ENCODE measurements at places on chromosomes 5 and 9.

DNA sequence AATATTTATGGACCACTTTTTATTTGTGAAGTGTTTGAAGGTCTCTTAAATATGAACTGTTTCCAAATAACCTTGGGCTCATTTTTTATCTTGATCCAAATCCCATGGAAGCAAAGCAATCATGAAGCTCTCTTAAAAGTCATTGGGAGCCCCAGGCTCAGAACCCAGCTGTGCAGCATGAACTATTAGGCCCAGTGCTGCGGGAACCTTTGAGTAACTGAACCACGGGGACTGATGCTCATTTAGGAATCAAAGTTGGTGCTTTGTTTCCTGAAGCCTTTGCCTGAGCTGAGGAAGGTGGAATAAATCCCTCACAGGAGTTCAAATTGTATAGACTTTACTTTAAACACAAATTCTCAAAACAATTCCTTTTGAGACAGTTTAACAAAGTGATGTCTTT lies 27.8 kb downstream of the MAT2B start:
- no peak for DNase-seq

GRCh38 chr9:137303151-137303892 lies 1.3 kb upstream of the NRARP start:
- no peak for DNase-seq

DNA sequence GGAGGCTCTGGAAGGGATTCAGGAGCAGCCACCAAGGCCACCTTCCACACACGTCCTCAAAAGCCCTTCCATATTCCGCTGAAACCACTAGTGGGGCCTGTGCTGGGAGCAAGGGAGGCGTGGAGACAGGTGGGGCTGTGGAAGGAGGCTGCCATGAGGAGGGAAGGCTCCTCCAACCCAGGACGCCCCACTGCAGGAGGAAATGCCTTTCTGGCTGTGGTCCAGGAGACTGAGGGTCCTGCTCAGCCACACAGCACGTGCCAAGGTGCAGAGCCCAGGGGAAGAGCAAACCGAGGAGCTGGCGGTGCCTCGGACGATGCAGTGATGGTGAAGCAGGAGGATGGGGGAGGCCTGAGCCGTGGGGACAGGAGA lies 49.5 kb downstream of the ADAMTS2 start:
- DNase-seq, result no peak

- no peak for DNase-seq
Measured at GRCh38 chr5:124889486-124889825, 143.0 kb upstream of the ZNF608 start.

- no peak for DNase-seq
Measured at GRCh38 chr5:140664030-140664358, 710 bp upstream of the WDR55 start.

DNA sequence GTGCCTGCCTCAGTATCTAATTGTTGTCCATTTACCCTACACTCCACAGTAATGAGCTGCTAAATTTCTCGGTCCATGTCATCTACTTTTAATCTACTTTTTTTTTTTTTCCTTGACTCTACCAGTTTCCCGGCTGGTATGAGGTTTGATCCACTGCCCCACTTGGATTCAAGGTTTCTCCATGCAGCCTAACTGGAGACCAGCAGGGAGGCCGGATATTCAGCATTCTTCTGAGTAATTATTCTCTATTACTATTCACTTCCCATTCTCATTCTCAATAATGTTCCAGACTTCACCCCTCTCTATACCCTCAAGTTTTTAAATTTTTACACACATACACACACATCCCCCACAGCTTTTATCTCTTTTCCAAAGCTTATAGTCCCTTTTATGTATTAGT lies 51.0 kb upstream of the SUSD1 start:
- DNase-seq, result no peak

All from OCI-M1 (cell line).